Stimulated activated CD4-positive, alpha-beta T cell treated with anti-CD3 and anti-CD28 coated beads, Interleukin-4, amount 100 ng/mL, for 4 hours (primary cell): ENCODE measurements at places on chromosomes 2 and 18.

GRCh38 chr2:212523756-212524155, 14.8 kb downstream of the ERBB4 start:
- no peak for DNase-seq

DNA sequence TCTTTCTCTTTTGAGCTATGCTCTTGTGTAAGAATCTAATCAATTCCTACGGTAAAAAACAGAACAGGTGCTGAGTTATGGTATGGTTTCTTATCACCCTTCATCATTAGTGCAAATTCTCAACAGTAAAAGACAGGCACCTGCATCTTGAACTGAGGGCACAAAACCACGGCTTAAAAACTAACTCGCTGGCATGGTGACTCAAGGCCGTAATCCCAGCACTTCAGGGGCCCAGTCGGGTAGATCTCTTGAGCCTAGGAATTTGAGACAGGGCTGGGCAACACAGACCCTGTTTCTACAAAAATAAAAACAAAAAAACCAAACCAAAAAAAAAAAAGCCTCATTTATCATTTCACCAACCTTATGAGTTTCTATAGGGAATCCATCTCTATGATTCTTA, 33.3 kb downstream of the THAP4 start:
- no peak for DNase-seq

DNA sequence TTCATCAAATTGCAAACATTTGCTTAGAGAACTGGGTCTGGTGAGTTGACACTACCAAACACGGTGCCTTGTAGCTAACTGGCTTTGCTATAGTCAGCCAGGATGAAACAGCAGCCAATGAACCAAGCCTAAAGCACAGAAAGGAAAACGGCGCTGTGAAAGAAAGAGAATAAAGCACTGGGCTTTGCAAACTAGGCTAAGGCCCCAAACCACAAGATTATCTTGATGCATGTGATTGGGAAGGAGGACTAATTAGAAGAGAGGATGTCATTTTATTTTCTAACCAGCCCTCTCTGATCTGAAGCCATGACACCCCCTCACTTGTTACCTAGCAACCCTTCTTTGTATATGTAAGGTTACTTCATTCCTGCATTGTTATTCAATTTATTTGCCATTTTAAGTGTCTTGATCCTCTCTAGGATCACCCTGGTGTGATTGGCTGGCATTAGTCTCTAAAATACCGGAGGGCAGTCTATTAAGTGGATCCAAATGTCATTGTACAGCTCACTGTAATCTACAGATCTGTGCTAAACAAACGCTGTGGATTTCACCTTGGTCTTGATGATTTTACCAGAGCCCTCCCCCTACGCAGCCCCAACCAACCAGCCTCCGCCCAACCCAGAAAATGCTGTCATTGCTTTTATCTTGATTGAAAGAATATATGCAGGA, 395.4 kb upstream of the ACVR2A start:
- DNase-seq = no peak

GRCh38 chr2:25672494-25673299, 680 bp downstream of the DTNB start:
- DNase-seq = peak; percentile 67

GRCh38 chr18:25737710-25738311, 352.6 kb downstream of the SS18 start:
- no peak for DNase-seq

DNA sequence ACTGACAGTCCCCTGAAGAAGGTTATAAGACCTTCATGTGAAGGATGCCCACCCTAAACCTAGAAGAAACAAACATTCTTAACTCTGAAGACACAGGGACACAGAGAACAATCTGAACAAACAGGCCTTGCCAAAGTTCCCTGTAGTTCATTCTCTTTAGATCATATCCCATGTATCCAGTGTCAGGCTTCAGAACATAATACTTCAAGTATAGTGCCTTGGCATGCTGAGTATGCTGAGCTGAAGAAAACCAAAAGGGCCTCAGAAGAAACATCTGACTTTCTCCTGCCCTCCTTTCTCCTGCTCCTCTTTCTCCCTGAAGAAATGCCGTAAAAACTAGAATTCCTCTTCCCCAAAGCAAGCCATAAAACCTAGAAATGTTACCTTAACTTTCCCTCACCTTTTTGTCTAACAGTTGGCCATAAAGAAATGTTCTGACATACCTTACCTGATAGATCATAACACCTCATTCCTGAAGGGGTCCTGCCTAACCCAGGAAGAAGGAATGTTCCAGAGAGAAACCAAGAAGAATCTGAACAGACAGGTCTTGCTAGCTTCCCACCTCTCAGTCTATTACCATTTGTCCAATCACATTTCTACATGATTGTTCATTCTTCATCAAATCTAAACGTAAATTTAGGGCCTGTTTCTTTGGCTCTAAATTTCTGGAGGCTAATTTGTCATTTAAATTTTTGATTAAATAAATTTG, 160.1 kb upstream of the ZC3H15 start:
- DNase-seq = no peak
